ENCODE measurements at places on chromosomes 2 and 18.

- no peak for DNase-seq
Observed at GRCh38 chr2:46540496-46541331, 61.3 kb downstream of the TMEM247 start.

GRCh38 chr2:20422402-20423271 lies 24.2 kb upstream of the RHOB start:
- DNase-seq = no peak

- no peak for DNase-seq
Observed at GRCh38 chr2:230068016-230068650, 591 bp downstream of the SLC16A14 start.

GRCh38 chr2:10454505-10454904 lies 6.4 kb upstream of the ODC1 start:
- DNase-seq = no peak

GRCh38 chr18:47558110-47558750 lies 306.8 kb upstream of the SKOR2 start:
- no peak for DNase-seq

GRCh38 chr18:23337599-23338444 lies 115.3 kb upstream of the RIOK3 start:
- no peak for DNase-seq

DNA sequence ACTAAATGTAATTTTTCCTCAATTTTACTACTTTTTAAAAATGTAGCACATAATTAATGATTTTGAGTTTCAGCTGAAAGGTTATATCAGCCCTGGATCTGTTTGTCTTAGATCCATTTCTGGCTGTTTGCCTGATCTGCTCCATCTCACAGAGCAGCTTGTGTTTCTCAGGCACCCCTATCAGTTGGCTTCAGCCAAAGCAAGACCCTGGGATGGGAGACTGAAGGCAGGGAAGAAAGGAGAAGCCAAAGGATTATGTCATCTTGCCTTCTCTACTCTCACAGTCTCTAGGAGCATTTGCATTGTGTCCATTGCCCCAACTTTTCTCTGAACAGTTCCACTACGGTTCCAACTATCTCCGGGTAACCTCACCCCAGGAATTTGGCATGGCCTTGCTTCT lies 110.5 kb downstream of the CCDC148 start:
- no peak for DNase-seq

DNA sequence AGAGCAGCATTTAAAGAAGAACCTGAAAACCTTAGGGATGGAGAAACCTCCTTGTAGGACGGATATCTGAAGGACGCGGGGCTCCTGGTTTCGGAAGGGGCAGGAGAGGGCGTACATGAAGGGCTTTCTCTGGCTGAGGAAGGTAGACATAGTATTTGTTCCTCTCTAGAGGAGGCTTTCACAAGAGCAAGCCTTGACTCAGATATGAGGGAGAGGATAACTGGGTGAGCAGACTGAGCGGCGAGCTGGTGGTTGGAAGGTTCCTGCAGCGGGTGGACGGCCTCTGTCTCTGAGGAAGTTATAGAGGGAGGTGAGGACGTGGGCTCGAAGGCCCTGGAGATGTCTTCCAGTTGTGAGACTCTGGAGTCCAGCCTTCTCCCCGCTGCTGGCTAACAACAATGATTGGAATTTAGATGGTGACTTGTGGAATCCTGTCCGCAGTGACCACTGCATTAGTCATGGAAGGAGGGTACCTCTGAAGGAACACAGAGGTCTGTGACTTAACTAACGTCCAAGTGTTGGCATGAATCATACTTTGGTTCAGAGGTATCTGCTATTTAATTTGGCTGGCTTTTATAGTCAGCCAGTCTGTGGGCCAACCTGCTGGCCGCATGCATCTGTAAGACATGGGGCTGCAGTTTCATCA lies 80.9 kb downstream of the ASAP2 start:
- no peak for DNase-seq

GRCh38 chr2:44392338-44392943 lies 30.7 kb downstream of the CAMKMT start:
- no peak for DNase-seq

DNA sequence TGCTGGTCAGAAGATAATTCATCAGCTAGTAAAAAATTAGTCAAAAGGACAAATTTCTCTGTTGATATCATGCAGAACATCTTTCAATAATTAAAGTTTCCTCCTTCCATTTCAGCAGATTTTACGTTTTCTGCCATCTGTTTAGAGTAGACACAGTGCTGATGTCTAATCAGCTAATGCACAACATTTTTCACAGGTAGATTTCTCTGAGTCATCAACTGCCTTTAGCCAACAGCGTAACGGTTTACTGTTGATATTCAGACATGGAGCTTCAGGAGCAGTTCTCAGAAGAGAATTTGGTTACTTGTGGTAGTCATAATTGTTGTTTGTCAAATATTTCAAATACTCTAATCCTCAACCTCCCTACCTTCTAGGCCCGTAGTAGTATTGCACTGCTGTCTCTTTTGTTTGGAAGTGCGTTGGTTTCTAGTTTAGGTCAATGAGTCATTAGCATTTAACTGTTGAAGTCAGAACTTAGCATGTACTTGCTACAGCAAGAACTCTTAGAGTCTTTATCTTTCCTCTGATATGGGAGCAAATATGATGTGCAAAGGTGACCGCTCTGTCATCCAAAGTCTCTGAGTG lies 86.8 kb upstream of the TFPI start:
- DNase-seq = no peak

GRCh38 chr2:11073776-11074175 lies 81.5 kb upstream of the SLC66A3 start:
- DNase-seq = no peak

GRCh38 chr2:224657349-224657748 lies 58.8 kb downstream of the CCDC195 start:
- DNase-seq = no peak

GRCh38 chr2:66137606-66138130 lies 297.3 kb upstream of the MEIS1 start:
- DNase-seq = no peak

GRCh38 chr2:100071335-100072043 lies 70.9 kb downstream of the AFF3 start:
- no peak for DNase-seq

GRCh38 chr2:84639751-84640150 lies 123.5 kb downstream of the DNAH6 start:
- no peak for DNase-seq

- DNase-seq = no peak
Observed at GRCh38 chr2:216392018-216392562, 19.8 kb upstream of the MARCHF4 start.
